Smooth muscle cell of trachea (primary cell): ENCODE measurements at places on chromosomes 7 and 10. TPM values are rescaled to one million over a fixed set of nuclear protein-coding genes. Genes with fewer than 3 reads are reported as not detected.

Gene ARMS2
- not detected in 2 replicates for total RNA-seq

Gene PLPP4
- total RNA-seq = 0.99 and 1.2 TPM in 2 replicates

Gene VGF
- total RNA-seq = 0.83 and 0.87 TPM in 2 replicates

Gene PSAP
- total RNA-seq = 738 and 1,900 TPM in 2 replicates

Gene ANXA8
- total RNA-seq = 0.15 and 0.33 TPM in 2 replicates

Gene FOXI2
- not detected in 2 replicates for total RNA-seq

Gene DEPP1
- total RNA-seq = 38.4 and 77.9 TPM in 2 replicates

Gene PRKCQ
- 0.17 TPM in 1 of 2 replicates, not detected in the other for total RNA-seq

Gene SLC29A4
- 1.7 and 7.1 TPM in 2 replicates for total RNA-seq
